Activated CD4-positive, alpha-beta T cell treated with anti-CD3 and anti-CD28 coated beads, Interleukin-2, amount 50 U/mL, for 24 hours (primary cell): ENCODE measurements at places on chromosomes 3 and 15.

- no peak for DNase-seq
These were observed 94.3 kb downstream of the UACA start for GRCh38 chr15:70669006-70669602.

- no peak for DNase-seq
These were observed 4.8 kb downstream of the VWA5B2 start for GRCh38 chr3:184234224-184234623.

GRCh38 chr15:65217526-65218482 lies 6.5 kb upstream of the CILP start:
- DNase-seq = no peak

DNA sequence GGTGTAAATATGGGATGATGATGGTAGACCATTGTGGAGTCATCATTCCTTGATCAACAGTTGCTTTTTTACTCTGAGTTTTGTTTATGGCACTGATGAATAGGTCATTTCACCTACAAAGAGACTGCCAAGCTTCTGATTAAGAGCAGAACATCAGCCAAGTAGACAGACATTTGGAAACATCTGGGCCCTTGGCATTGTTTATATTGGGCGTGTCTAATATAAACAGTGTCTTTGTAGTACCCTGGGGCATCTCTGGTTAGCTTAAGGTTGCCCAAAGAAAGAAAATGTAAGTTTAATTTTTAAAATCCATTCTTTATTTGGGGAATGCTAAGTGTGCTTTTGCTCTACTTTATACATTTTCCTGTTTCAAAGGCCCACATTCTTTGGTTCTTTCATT lies 377.0 kb downstream of the FEZF2 start:
- DNase-seq = no peak

GRCh38 chr3:46913644-46914043 lies 36.1 kb downstream of the PTH1R start:
- DNase-seq = no peak

- DNase-seq = no peak
These were observed 17.5 kb downstream of the CHRM5 start for GRCh38 chr15:33985751-33986150.
